ENCODE measurements at places on chromosomes 16 and 17.

- DNase-seq = no peak
Observed at GRCh38 chr17:77375917-77376651, 235.3 kb downstream of the SEC14L1 start.

GRCh38 chr17:66021757-66022156 is 170.2 kb downstream of the CEP112 start:
- no peak for DNase-seq

- no peak for DNase-seq
Observed at GRCh38 chr16:69579783-69580481, 14.2 kb downstream of the NFAT5 start.

GRCh38 chr17:4276514-4276913 is 12.7 kb upstream of the ANKFY1 start:
- no peak for DNase-seq

GRCh38 chr17:29569245-29569950 is 897 bp downstream of the TP53I13 start:
- DNase-seq = no peak

- DNase-seq = no peak
Observed at GRCh38 chr16:49440156-49441065, 66.8 kb downstream of the C16orf78 start.

GRCh38 chr16:83136924-83137323 is 510.2 kb downstream of the CDH13 start:
- DNase-seq = no peak

DNA sequence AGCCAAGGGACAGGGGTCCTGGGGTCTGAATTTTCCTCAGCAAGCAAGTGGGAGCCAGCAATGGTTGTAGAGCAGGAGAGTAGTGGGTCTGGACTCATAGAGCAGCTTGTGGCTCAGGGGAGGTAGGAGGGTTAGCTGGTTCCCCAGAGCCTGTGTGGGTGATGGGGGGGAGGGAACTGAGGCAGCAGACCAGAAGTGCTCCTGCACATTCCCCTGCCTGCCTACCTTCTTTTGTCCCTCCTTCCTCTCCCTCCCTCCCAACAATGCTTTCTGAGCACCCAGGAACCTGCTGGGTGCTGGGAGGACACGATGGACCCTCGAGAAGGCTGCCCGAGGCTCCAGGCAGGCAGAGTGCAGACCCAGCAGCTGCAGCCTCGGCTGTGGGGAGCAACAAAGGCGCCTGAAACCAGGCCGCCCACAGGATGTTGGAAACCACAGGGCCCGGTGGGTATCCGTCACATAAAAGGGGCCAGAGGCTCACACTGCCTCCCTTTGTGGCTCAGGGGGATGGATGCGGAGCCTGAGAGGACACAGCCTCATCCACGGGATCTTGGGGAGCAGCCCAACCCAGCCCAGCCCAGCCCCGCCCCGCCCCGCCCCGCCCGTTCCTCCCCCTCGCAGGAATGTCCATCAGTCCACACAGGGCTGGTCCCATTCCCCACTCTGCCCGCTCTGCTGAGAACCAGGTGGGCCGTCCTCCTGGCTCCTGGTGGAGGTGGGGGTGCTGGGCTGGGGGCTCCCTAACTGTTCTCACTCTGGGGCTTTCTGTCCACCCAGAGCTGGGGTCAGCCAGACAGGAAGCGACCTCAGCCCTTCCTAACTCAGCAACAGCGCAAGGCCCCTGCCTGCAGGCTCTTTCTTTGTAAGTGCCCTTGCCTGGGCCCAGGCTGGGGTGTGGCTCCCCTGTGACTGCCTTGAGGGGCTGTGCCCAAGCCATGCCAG is 1.7 kb upstream of the NLRC3 start:
- no peak for DNase-seq

DNA sequence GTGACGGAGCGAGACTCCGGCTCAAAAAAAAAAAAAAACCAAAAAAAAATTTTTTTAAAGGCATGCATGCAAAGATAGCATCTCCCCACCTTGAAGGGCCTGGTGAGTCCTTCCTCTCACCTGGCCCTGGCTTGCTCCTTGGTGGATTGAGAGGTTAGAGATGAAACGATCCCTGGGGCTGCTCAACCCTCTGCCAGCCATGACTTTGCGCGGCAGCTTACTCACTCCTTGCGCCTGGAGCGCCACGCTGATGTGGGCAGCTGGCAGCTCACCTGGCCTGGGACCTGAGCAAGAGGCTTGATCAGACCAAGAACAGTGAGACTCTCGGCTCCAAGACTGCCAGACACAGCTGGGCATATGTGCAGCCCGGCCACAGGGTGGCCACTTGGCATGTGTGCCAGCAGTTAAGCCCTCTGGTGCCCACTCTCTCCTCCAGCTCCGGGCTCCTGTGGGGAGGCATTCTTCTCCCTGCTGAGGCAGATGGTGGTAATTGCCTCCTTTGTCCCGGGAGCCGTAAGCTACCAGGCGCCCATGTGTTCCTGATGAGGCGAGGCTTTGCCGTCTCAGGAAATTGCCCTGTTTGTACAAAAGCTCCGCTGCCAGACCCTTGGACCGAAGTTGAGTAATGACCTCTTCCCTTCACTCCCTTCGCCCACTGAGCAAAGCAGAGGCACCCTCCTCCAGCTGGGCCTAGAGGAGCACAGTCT is 5.1 kb upstream of the EVPL start:
- DNase-seq = no peak

DNA sequence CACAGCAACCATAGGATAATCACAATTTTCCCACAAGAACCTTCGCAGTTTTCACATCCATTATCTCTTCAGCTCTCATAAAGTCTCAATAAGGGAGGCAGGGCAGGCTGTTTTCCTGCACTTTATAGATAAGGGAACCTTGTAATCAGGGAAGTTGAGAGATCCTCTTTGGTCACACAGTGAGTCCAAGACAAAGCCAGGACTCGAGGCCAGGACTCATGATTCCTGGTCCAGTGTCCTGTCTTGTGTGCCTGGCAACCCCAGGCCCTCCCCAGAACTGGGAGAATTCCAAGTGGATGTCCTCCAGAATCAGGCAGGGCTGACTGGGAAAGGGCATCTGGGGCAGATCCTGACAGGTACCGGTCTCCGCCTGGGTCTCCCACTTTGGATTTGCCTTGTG is 23.1 kb upstream of the PHF12 start:
- DNase-seq = no peak

DNA sequence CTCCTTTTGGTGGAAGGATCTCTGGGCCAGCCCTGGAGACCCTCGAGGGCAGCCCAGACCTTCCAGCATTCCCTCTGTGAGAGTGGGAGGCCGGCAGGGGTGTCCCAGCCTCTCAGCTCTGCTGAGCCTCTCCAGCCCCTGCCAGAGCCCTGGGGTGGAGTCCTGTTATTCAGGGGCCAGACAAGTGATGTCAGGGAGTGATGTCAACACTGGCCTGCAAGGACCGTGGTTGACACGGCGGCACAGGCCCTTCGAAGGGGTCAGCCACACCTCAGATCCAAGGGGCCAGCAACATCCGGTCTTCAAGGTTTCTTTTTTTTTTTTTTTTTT is 231.2 kb downstream of the KATNIP start:
- DNase-seq = no peak

- DNase-seq = peak; percentile 79
Observed at GRCh38 chr17:35373984-35374765, 754 bp upstream of the SLFN11 start.

DNA sequence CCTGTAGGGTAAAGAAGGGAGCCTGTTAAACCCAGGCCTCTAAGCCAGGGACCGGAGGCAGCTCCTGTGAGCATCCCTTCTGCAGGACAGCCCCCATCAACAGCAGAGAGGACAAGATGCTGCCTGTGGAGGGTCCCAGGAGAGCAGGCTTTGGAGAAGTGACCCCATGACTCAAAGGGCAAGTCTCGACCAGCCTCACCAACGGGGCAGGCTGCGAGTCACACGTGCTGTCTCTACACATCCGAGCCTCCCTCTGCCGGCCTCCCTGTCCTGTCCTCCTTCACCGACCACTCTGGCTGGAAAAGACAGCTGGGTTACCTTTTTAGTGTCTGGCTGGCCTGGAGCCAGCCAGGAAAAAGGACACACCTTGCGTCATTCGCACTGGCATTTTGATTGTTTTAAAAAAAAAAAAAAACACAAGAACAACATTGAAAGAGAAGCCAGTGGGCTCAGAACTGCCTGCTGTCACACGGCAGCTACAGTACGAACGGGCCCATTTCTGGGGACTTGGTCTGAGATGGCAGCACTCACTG is 74.5 kb upstream of the RCVRN start:
- DNase-seq = no peak

DNA sequence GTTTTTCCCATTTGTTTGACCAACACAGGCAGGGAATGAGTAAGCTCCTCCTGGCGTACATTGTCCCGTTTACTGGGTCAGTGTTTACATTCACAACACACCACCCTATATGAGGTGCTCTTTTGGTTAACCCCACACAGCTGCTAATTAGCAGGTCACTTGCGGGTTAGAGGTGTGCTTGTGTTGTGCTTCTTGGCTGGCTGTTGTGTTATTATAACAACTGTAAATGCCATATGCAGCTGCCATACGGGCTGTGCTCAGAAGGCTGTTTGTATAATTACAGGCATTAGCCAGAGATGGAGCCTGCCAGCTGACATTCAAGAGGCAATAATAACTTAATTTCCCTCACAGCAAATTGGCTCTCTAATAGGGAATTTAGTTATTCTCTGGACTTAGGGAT is 205.1 kb upstream of the ELAC2 start:
- no peak for DNase-seq

DNA sequence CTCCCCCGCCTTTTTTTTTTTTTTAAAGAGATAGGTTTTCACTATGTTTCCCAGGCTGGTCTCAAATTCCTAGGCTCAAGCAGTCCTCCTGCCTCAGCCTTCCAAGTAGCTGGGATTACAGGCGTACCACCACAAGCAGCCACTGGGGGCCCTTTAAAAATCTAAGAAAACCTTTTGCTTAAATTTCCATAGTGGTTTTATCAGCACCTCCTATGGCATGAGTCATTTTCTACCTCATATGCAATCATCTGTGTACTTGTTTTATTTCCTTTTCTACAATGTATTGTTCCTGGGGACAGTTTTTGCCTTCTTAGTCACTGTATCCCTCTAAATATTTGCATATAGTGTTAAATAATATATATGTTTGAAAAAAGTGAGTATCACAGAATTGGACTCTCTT is 29.2 kb downstream of the GNA13 start:
- no peak for DNase-seq

DNA sequence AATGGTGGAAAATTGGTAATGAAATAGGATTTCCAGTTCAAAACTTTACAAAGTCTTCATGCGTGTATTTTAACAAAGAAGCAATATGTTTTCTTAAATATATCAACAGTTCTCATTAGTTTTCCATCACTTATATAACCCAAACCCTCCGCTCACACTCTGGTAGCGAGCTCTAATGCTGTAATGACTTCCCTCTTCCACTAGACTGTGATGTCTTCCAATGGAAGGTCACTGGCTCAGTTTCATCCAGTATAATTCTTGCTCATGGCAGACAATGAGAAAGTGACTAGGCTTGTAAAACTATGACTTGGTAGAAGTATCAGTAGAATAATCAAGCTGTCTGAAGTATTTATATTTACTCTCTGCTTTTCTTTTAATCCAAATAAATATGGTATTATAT is 32.8 kb downstream of the NETO2 start:
- DNase-seq = no peak

GRCh38 chr17:77728474-77728795 is 230.1 kb upstream of the TNRC6C start:
- no peak for DNase-seq

GRCh38 chr16:52437277-52437670 is 109.7 kb downstream of the TOX3 start:
- DNase-seq = no peak

DNA sequence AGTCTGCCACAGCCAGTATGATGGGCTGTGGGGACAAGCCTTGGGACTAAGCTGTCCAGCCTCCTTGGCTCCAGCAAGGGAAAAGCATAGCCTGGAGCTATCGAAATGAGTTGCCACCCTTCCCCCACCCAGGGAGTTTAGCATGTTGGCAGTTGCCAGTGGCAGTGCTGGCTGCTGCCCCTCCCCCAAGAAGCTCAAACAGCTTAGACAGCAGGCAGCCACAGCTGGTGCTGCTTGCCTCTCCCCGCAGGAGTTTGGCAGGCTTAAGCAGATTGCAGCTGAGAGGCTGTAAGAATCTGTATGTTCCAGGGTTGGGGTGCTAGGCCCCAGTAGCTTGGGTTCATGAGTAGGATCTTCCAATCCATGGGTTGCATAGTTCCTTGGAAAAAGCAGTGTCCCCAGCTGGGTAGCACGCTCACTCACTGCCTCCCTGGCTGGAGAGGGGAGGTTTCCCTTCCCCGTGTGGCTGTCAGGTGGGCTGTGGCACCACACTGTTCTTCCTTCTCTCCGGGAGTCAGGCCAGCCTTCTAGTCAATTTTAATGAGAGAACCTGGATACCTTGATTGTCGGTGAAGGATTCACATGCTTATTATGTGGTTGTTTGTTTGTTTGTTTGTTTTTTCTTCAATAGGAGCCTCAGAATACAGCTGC is 506.1 kb downstream of the CDH11 start:
- DNase-seq = no peak

DNA sequence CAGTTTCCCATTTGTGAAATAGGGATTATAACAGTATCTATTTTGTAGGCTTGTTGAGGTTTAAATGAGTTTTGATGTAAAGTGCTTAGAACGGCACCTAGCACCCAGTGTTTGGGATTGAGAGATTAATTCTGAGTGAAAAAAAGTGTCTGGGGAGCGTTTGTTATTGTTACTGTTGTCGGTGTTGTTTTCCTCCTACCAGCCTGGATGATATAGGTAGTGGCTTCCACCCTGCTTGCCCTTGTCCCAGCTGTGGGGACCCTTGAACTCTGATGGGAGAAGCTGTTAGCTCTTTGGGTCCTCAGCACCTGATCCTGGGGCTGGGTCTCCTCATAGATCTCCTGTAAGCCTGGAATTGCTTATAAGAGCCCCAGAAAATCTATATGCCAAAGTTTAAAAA is 4.9 kb downstream of the FMNL1 start:
- DNase-seq = no peak

- DNase-seq = peak; percentile 58
Observed at GRCh38 chr17:3794557-3795389, 6.2 kb downstream of the ITGAE start.

GRCh38 chr16:78761427-78761826 is 662.0 kb downstream of the WWOX start:
- no peak for DNase-seq

DNA sequence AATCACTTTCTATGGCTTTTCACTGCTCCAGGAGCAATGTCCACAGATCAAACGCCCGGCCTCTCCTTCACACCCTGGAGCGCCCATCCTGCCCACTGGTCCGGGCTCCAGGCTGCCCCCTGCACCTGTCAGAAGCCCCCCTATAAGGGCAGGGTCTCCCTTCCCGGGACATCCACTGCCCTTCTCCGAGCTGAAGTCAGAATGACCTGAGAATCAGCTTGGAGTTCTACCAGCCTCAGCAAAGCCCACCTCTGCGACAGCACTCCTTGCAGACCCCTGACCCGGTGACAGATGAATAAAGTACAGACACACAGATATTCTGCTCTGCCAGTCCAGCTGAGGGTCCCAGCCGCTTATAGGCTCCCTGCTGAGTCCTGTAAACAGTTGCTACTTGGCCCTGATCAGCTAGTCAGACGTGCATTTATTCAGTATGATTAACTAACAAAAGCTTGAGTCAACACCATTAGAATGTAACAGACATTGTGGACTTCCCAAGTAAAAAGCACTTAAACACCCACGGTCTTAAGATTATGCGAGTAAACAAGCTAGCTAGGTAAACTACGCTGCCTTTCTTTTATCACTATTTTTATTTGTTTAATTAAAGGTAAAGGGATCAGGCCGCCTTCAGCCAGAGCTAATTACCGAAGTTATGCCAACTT is 4.8 kb downstream of the SLC7A5 start:
- DNase-seq = no peak

GRCh38 chr17:55411463-55411855 is 10.2 kb downstream of the MMD start:
- no peak for DNase-seq
